ENCODE measurements at places on chromosomes 3 and 15.

- DNase-seq, result no peak
These were observed 243.1 kb downstream of the ADAMTSL3 start for GRCh38 chr15:83897037-83897436.

- no peak for DNase-seq
These were observed 22.1 kb downstream of the SRPRB start for GRCh38 chr3:133827684-133828083.

DNA sequence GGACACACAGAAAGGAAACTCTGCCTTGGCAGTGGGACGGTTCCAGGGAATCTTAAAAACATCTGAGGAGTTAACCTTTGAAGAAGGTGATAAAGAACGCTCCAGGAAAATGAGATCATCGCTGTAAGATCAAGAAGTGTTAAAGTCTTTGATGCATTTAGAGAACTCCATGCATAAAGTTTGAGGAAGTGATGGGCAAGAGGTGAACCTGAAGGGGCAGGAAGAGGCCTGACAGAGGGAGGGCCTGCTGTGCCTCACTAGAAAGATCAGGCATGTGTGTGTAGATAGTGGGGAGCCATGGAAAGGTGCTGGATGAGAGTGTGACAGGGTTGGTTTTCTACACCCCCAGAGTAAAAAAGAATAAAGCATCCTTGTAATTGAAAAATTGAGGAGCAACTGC lies 889.2 kb downstream of the MCTP2 start:
- DNase-seq, result no peak

DNA sequence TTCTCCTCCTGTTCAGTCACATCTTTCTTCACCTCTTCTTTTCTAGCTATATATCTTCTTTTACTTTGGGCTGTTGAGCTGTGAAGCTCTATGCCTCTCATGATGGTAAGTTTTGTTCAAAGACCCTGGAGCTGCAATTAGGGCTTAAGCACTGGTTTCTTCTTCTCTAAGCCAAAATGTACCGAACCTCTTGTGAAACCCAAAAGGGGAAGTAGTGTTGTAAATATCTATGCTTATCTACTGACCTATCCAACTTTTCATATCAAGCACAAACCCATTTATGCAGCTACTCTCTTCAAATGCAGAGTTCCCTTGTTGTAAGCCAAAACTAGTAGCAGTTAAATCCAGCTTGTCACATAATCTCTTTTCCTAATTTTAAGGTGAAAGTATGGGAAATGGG lies 123.6 kb upstream of the CD96 start:
- no peak for DNase-seq

- DNase-seq, result no peak
These were observed 72.3 kb downstream of the BLM start for GRCh38 chr15:90789462-90789861.

GRCh38 chr3:141790171-141790570 lies 27.0 kb downstream of the GRK7 start:
- DNase-seq, result no peak

GRCh38 chr3:42020684-42021307 lies 58.9 kb upstream of the ULK4 start:
- peak; percentile 90 for DNase-seq

DNA sequence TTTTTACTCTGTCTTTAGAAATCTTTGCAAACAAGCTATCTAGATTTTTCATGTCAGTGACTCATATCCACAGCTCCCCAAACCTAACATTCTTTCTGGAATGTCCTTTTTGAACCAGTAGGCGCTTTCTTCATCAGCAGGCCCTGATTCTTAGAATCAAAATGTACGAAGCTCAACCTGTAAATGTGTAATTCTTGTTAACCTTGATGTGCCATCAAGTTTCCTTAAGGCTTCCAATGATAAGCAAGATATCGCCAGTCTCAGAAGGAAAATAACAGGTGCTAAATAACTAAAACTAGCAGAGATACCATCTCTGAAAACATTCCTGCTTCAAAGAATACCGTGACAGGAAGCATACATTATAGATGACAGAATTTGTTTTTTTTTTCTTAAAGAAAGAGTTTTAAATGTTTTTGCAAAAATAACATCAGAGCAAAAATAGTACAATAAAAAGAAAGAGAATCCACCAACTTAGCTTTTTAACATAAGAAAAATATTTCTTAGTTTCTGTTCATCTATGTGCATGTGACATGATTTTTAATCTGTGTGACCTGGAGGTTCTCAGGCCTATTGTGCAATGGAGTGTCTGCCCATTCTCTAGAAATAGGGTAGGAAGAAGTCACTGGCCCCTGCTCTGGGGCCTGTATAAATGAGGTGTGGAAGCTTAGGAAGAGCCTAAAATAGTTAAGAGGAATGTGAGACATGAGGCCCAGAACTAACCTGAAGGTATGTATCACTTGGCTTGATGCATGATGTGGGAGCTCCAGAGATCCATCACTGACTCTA lies 14.7 kb upstream of the SECISBP2L start:
- DNase-seq, result peak; percentile 64

DNA sequence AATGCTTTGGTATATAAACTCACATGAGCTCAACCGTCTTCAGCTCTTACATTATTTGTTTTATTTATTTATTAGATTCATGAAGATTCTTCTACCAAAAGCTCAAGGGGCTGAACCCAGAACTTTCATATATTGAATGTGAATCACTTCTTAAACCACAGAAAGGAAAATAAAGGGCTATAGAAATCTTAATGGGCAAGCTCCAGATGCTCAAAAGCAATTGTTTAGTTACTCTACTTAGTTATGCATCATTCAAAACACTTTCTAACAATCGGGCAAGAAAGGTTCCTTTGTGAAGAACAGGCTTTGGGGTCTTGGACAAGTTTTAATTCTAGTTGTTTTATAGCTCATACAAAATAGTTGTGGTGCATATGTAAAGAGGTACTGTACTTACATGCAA lies 380.2 kb downstream of the TIGIT start:
- DNase-seq, result no peak

DNA sequence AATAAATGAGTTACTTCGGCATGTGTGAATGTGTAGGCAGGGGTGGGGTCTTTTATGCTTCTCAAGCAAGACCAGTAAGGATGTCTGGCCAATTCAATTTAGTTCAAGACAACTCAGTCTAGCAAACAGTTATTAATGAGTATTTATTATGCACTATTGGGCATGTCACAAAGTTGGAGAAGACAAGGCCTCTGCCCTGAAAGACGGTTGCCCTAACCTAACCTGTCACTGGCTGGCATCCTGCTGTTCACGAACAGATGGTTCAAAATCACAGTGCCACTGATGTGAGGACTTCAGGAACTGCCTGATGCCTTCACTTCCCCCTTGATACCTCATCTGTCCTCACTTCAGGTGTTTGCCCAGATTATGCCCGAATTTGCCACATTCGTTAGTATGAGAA lies 217.8 kb downstream of the SOX2 start:
- DNase-seq, result no peak

DNA sequence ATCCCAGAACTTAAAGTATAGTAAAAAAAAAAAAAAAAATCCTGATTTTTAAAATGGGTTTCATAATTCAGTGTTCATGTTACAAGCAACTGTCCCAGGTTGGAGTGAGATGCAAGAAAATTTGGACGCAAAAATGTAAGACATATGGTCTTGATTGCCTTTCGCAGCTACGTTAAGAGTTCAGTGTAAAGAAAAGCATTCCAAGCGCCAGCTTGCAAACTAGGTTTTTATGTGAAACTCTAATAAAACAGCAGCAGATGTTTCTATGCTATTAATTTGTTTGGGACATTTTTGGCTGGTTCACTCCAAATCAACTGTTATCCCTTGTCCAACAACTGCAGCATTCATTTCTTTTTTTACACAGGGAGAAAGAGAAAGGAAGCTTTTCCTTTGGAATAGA lies 957.8 kb downstream of the ROBO1 start:
- DNase-seq, result no peak

DNA sequence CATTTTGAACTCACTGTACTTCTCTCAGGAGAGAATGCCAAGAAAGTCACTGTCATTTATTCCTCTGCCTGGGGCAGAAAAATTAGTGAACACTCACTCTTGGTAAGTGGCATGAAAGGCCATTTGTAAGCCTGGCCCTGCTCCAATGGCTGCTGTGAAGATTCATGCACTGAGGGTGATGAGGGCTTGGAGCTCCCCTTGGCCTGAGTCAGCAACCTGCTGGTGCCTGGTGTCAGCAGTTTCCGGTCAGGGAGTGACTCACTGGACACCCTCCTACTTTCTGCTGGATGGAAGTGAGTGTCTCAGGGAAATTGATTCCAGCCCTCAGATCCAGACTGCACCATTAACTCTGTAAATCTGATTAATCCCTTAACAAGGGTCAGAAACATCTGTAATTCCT lies 37.6 kb downstream of the TRA2B start:
- peak; percentile 98 for DNase-seq

- peak; percentile 80 for DNase-seq
These were observed 74.7 kb downstream of the BTD start for GRCh38 chr3:15676259-15676658.

DNA sequence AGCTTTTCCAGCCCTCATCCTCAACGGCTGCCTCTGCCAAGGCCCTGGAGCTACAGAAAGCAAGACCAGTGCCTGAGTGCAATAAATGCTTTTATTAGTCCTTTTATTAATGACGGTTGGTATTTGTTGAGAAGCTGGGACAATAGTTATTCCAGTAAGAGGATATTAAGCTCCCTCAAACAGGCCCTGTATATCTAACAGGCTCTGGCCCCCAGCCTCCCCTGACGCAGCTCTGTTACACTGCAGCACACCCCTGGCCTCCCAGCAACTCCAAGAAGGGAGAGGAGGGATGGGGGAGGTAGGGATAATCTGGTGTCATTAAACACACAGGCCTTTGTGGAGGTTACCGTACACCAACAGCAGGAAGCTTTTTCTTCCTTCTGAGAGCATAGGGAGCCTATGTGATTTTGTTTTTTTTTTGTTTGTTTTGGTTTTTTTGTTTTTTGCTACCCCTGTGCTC lies 30.8 kb upstream of the MAGEF1 start:
- no peak for DNase-seq

DNA sequence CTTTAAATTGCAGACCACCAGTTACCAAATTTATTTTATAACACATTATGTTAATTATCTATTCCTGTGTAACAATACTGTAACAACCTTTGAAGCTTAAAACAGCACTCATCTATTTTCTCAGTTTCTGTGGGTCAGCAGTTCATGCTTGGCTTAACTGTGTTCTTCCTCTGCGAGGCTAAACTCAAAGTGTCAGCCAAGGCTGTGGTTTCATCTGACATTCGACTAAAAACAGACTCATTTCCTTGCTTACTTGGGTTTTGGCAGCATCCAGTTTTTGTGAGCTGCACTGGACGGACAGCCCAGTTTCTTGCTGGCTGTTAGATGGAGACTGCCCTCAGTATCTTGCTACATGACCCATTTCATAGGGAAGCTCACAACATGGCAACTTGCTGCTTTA lies 247.3 kb upstream of the KCNH8 start:
- DNase-seq, result no peak
